Posterior vena cava (tissue), 2 donors: ENCODE measurements at places on chromosomes 3 and 15. TPM values are rescaled to one million over a fixed set of nuclear protein-coding genes. Genes with fewer than 3 reads are reported as not detected.

SLC7A14 gene
- 0.05 TPM for total RNA-seq

AQP9 gene
- total RNA-seq: 6.6 TPM

UROC1 gene
- not detected for total RNA-seq

KCNMB2 gene
- total RNA-seq: not detected

IQCF5 gene
- total RNA-seq: not detected

CEP97 gene
- total RNA-seq: 7.2 TPM

SV2B gene
- total RNA-seq: 3.4 TPM

PLCB2 gene
- 20.8 TPM for total RNA-seq

SLC28A1 gene
- 0.24 TPM for total RNA-seq

SH2D7 gene
- not detected for total RNA-seq

P2RY14 gene
- 5.3 TPM for total RNA-seq

WDR6 gene
- 95.5 TPM for total RNA-seq

RASL12 gene
- total RNA-seq: 82.4 TPM

CLDN1 gene
- total RNA-seq: 0.46 TPM

C3orf49 gene
- not detected for total RNA-seq

GOLGA8R gene
- 3.4 TPM for total RNA-seq

SCG3 gene
- 0.14 TPM for total RNA-seq

CAMKV gene
- total RNA-seq: not detected

NOX5 gene
- 0.09 TPM for total RNA-seq

TMCO5A gene
- total RNA-seq: not detected

GUCA1C gene
- total RNA-seq: not detected

FRMD5 gene
- 0.33 TPM for total RNA-seq

DNAJA4 gene
- total RNA-seq: 22.3 TPM

POLQ gene
- total RNA-seq: 0.23 TPM

PLEKHO2 gene
- 50.1 TPM for total RNA-seq
